Foreskin keratinocyte (primary cell): ENCODE measurements at places on chromosomes 1 and 21. TPM values are rescaled to one million over a fixed set of nuclear protein-coding genes. Genes with fewer than 3 reads are reported as not detected.

GRCh38 chr1:58883037-58883887, 99.4 kb upstream of the JUN start:
- peak; percentile 88 for DNase-seq

GRCh38 chr1:228862542-228863505, 127.5 kb downstream of the RHOU start:
- DNase-seq, result no peak

DNA sequence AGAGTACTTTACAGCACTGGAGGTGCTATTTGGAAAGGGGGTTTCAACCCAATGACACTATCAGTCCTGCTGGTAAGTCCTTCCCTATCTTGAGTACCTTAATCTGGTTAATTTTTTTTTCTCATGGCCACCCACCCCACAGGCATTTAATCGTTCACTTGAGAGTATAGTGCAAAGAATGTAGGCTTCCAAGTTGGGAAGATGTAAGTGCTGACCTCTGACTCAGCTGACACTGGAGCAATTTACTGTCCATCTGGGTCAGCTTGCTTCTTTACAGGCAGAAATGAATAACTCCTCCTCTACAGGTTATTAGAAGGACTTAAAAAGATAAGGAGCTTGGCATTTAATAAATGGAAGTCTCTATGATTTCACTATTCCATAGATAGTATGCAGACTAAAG, 89.6 kb downstream of the AK5 start:
- no peak for DNase-seq

- no peak for DNase-seq
Measured at GRCh38 chr1:79005945-79006344, 585 bp downstream of the ADGRL4 start.

DNA sequence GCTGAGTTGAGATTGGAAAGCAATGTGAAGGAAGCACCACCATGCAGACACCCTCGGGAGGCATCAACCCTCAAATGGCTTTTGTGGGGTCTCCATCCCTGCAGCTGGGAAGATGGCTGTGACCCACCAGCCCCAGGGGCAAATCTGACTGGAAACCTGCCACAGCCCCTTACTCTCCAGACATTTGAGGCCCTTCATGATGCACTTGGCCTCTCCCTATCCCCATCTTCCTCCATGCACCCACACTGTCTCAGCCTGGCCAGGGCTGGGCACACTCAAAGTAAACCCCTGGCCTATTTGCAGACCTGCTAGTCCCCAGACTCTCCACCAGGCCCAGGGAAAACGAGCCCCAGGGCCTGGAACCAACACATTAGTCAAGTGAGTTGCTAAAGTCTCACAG, 205.2 kb downstream of the MATN1 start:
- no peak for DNase-seq

Gene IL6R
- total RNA-seq, result 17.5 and 22.5 TPM in 2 replicates

Gene TXNIP
- 16.2 and 17.2 TPM in 2 replicates for total RNA-seq

GRCh38 chr1:93239863-93240262, 59.3 kb downstream of the CCDC18 start:
- no peak for DNase-seq

DNA sequence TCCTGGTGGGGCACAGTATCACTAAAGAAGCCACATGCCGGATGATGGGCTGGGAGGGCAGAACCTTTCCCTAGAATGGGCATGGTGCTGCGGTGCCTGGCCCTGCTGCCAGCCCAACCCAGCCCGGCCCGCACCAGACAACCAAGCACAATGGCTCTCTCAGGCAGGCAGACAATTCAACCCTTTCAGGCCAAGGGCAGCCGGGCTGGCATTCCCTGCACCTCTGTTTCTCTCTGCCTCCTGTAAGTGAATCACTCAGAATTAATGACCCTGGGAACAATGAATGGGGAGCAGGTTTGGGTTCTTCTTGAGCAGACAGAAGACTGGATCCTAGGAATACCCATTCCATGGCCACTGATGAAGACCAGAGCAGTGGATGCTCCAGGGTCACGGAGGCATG, 41.0 kb upstream of the IFFO2 start:
- DNase-seq, result no peak

Gene ORC1
- 17.7 and 20.6 TPM in 2 replicates for total RNA-seq

DNA sequence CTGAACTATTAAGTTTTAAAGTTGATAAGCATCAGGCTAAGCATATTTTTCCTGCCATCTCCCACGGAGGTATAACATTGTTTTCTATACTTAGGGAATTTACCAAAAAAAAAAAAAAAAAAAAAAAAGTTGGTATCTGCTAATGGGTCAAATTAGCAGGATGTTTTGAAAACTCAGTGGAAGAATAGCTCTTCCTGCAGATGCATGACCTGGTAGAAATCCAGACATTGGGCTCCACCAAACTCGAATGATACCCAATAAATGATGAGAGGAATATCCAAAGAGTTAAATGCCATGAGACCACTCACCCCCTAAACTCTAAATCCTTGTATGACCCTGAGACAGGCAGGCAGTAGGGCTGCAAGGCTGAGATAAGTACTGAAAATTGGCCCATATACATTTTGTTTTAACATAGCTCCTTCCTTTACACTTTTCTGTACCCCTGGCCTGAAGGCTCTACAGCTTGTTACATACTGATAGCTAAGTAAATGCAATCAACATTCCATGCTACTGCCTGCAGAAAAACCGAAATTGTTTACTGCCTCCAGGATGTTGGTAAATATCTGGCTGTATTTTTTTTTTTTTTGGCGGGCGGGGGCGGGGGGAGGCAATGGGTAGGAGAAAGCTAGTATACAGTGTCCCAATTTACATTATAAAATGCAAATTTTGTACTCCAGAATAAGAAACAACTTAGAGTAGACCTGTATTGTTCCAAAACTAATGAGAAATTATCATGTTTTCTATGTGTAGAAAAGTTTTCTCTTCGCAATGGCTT, 57.6 kb downstream of the NFIA start:
- DNase-seq, result no peak

Gene TPTE
- not detected in 2 replicates for total RNA-seq

DNA sequence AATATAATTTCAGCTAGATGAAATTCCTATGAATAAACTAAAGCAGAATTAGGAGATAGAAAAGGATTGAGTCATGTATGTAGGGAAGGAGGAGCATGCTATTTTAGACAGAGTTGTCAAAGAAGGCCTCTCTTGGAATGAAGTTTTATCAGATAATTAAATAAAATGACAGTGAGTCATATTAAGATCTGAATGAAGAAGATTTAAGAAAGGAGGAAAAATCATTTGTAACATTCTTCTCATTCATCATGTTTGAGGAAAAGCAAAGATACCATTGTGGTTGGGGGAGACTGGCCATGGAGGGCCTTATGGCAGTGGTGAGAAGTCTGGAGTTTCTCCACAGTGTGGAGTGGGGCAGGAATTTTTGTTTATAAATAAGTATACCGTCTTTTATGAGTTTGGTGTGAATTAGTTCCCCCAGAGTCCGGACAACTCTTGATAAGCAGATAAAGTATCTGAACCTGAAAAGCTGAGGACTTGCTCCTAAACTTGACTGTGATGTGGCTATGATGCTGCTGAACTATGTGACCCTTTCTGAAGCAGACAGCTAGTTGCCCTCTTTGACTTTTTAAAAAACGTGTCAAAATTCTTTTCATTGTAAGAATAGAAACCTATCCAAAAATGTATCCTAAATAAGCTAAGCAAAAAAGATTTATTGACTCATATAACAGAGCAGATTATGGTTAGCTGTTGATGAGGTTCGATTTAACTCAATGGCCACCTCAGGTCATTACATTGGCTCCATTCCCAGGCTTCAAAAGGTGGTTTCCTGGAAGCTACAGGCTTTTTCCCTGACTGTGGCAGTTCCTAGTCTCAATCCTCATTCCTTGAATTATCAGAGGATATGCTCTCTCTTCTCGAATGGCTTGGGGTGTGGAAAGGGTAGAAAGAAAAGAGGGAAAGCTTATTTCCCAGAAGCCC, 90.8 kb downstream of the LHX9 start:
- no peak for DNase-seq

Gene CNKSR1
- total RNA-seq, result 14.7 and 19.1 TPM in 2 replicates

Gene SH2D2A
- 8.4 and 12.1 TPM in 2 replicates for total RNA-seq

Gene KLHDC7A
- total RNA-seq, result not detected in 2 replicates

Gene PPT1
- 72.9 and 83.5 TPM in 2 replicates for total RNA-seq

GRCh38 chr21:45470087-45470515, 65.1 kb downstream of the COL18A1 start:
- no peak for DNase-seq

Gene SYNC
- total RNA-seq, result 4.5 and 6.6 TPM in 2 replicates

DNA sequence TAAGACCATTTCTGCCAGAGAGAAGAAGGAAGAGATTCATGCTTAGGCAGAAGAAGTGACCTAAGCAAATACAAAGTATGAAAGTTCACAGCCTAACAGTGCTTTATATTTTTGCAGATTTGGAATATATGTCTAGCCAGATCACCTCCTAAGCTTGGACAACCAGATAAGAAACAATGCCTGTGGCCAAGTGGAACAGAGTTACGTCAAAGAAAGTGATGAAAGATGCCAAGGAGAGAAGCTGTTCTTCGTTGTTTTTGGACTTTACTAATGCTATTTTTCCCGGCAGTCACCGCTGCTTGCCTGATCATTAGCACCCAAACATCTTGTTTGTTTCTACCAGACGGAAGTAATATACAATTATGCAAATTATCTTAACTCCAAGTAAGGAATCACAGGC, 489.2 kb upstream of the C1orf87 start:
- no peak for DNase-seq

Gene TRAF3IP3
- total RNA-seq, result not detected in 2 replicates

DNA sequence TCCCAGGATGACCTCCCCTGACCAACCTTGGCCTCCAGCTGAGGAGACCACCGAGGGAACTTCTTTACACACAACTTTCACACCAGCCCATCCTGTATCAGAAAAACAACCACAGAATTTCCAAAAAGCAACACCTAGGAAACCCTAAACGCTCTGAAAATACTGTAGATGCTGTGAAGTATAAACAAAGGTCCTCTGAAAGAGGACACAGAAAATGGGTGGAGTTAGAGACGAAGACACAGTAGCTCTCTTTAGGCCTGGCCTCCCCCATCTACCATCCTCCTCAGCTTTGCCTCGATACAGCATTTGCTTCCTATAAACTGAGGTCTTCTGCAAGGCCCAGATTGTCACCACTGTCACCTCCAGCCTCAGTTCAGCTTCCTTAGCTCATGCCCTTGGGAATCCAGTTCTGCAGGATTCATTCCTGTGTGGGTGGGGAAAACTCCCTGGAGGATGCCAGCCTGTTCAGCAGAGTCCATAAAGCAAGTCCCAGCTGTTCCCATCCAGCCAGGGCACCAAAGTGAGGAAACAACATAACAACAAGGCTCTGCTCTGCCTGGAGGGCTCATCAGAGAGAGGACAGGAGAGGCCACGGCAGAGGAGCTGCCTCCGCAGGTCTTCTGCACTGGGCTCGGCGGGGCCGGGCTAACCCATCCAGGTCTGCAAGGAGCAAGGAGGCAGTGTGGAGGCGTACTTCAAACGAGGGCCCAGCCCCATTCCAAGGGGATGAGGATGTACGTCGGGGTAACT, 15.0 kb downstream of the PIK3C2B start:
- DNase-seq, result peak; percentile 48

DNA sequence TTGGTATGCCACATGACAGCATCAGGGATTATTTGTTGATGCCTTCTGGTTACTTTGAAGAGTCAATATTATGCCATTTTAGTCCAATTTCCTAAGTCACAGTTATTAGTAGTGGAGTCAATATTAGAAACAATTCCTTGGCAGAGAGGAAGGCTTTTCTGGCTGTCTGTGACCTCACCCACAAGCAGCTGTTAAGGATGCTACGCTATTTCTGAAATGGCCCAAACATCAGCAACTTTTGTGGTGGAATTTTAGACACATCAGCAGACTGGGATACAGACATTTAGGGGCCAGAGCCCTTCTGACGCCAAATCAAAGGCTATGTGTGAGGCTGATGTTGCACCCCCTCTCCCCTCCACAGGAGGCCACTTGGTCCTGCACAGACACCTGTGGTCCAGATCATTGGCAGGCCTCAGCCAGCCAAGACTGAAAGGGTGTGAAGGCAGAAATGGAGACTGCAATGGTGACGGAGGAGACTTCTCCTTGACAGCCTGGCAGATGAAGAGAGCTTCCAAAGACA, 9.2 kb upstream of the RXRG start:
- no peak for DNase-seq

DNA sequence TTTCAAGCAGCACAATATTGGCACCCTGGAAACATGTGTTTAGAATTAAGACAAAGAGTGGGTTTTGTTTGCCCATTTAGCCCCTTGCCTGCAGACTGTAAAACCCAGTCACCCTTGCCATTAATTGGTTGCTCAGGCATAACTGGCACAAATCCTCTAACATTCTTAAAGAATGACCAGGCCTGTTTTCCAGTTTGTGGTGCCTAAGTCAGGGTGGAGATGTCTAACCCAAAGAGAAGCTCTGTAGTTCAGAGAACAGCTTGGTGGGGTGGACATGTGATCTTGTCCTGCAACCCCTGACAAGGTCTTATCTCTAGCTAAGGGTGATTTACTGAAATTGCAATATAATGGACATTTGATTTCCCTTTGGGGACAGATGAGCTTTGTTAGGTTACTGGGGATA, 8.8 kb upstream of the ANGPTL7 start:
- DNase-seq, result peak; percentile 23

Gene PTPRC
- total RNA-seq, result not detected in 2 replicates

- no peak for DNase-seq
Measured at GRCh38 chr1:112625696-112626095, 6.1 kb downstream of the CAPZA1 start.

Gene DHRS3
- 2.6 and 6.4 TPM in 2 replicates for total RNA-seq

- no peak for DNase-seq
Measured at GRCh38 chr1:161805399-161806197, 39.5 kb downstream of the ATF6 start.

Gene C1orf185
- total RNA-seq, result not detected in 2 replicates

DNA sequence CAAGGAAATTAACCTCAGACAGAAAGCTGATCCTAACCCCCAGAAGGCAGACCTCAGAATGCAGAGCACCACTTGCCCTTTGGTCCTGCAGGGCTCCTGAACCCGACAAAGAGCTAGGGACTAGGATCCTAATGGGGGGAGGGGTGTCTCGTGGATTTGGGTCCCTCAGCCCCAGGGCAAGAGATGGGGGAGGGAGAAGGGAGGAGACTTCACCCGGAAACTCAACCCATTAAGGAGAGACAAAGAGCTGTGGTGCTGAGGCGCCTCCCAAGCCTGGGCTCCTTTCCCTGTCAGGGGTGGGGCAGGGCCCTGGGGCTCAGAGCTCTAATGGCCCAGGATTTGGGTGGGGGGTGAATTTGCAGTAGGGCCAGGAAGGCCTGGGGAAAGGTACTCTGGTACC, 2.9 kb downstream of the NECTIN4 start:
- no peak for DNase-seq

DNA sequence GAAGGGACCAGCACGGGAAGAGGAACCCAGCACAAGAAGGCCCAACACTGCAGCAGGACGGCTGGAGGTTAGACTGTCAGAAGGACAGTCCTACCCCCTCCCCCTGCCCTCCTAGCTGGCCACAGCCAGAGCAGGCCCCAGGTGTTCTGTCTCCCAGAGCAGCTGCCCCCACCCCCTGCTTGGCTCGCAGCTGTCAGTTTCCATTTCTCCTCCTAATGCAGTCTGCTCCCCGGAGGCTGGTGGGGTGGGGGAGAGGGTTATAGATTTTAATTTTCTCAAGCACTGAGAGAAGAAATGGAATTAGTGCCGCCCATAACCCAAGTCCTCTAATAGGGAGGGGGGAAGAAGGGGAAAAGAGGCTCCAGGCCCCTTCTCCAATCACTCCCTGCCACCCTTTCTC, 13.0 kb upstream of the PEAR1 start:
- DNase-seq, result no peak
